ENCODE measurements at places on chromosomes 12 and 14.

GRCh38 chr12:3897371-3897971 is 24.3 kb upstream of the PARP11 start:
- no peak for DNase-seq

DNA sequence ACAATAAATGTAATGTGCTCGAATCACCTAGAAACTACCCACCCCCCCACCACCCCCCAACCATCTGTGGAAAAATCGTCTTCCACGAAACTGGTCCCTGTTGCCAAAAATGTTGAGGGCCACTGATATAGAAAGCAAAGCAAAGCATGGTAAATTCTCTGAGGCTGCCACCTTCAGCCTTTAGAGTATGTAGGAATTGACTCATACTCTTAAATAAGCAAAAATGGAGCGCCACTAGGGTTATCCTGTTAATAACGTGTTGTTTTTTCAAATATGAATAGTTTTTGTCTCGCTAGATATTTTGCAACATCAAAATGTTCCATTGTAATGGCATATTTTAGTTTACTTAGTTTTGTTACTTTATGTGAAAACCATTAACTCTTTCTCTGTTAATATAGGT is 18.2 kb downstream of the DYNC1H1 start:
- no peak for DNase-seq

DNA sequence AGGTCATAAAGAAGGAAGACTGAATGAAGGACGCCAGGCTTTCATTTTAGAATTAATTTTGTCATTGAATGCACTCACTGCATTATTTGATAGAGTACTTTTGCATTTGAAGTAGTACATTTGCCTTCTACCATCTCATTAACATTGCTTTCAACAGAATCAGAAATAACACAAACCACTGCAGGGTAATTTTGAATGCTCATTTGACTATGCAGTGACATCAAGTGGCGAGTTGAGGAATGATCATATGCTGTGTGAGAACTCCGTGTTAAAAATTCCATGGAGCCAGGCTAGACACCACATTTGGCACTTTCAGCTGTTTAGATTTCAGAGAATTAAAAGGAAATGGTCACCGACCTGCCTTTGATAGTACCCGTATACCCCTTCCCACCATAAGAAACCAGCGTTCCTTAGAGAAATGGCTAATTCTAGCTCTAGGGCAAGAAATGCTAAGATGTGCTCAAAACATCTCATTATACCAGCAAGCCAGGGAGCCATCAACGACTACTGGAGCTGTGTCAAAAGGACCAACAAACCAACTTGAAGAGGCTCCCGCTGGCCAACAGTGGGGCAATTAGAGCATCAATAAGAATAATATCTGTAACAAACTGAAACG is 16.5 kb downstream of the HEBP1 start:
- no peak for DNase-seq

DNA sequence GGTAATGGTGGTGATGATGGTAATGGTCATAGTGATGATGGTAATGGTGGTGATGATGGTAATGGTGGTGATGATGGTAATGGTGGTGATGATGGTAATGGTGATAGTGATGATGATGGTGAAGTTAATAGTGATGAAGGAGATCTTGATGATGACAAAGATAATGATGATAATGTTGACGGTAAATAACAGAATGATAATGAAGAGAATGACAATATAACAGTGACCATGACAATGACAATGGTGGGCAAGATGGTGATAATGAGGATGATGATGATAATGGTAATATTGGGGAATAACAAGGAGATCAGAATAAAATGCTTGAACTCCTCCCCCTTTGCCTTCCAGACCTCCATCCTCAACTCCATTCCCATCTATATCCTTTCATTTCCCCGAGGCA is 233.3 kb upstream of the SFSWAP start:
- DNase-seq, result no peak

GRCh38 chr14:81436296-81437138 is 36.4 kb upstream of the STON2 start:
- DNase-seq, result peak; percentile 27

DNA sequence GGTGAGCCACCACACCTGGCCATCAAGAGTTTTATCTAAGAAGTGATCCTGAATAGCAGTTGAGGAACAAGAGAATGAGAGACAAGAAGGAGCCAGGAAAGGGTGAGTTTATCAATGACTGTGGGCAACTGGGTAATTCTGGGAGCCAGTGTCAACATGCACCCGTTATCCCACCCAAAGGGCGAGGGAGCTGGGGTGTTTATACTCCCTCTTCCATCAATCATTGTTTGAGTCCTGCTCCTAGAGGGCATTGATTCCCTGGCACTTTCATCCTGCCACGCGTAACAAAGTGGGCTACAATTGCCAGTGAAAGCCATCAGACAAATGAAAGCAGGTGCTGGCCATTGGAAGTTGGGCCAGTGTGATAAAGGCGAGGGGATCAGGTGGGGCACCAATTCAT is 136.3 kb downstream of the SUDS3 start:
- DNase-seq, result no peak

- no peak for DNase-seq
Measured at GRCh38 chr12:131261906-131262305, 308.2 kb downstream of the ADGRD1 start.

DNA sequence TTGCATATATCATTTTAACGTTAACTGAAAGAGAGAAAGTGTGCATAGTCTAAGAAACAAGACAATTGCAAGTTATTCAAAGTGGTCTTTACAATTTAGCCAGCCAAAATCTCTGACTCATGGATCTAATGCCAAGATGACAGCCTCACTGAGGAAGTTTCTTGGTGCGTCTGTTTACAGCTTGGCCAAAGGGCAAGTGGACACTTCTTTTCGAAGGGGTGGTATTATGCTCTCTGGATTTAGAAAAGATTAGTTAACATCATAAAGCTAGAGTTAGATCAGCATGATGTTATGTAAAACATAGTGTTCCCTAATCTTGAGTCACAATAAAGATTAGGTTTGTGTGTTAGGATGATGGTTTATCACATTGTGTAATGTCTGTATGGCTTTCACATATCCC is 51.5 kb upstream of the SLC2A13 start:
- DNase-seq, result no peak

DNA sequence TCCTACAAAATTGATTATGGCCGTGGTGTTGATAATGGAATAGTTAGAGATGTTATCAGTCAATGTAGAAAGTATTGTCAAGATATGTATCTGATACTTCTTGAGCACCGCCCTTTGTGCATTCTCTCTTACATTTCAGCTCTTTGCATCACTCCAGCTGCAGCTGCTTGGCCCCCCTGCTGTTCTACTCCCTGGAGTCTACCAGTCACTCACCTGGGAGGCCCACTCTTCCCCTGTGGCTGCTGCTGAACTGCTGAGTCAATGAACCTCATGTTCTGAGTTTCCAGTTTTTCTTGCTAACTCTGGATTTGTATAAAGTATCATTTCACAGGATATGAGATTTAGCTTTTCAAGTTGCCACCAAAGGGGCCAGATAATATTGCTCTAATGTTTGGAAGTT is 312.8 kb upstream of the SLC16A7 start:
- DNase-seq, result no peak

DNA sequence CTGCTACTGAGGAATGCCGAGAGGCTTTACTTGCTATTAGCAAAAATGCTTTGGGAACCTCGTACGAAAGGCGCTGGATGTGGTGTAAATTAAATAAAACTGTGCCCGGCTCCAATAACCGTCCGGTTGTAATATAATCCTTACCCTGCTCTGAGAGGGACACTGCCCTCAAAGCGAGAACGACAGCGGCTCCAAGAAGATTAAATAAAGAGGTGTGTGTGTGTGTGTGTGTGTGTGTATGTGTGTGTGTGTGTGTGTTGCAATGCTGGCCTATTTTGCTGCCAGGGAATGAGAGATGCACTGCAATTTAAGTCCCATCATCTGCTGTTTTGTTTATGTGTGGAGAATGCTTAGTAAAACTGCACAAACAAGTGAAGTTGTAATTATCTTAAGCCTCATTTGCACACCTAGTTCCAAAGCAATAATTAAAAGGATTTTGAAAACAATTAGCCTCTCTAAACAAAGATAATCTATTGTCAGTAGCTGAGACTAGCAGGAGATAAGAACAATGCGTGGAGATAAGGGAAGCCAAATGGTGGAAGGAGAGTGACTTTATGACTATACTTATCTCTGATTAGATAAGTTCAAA is 1.2 kb upstream of the SIX1 start:
- no peak for DNase-seq

GRCh38 chr12:33703221-33703620 is 263.6 kb upstream of the SYT10 start:
- no peak for DNase-seq

DNA sequence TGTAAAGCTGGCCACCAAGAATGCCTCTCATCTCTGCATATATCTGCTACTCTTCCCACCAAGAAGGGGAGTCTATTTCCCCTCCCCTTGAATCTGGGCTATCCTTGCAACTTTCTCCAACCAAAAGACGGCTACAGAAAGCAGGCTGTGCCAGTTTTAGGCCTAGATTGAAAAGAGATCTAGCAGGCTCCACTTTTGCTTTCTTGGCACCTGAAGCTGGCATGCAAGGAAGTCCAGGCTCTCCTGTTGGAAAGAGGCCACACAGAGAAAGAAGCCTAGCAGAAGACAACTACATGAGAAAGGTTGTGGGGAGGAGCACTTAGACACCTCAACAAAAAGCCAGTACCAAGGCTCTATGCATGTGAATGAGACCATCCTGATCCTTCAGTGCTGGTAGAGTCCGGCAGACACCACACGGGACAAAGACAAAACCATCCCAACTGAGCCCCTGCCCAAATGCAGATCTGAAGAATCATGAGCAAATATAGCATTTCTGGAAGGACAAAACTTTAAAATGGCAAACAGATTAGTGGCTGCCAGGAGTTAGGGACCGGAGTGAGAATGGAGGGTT is 68.0 kb downstream of the SPPL3 start:
- DNase-seq, result no peak

DNA sequence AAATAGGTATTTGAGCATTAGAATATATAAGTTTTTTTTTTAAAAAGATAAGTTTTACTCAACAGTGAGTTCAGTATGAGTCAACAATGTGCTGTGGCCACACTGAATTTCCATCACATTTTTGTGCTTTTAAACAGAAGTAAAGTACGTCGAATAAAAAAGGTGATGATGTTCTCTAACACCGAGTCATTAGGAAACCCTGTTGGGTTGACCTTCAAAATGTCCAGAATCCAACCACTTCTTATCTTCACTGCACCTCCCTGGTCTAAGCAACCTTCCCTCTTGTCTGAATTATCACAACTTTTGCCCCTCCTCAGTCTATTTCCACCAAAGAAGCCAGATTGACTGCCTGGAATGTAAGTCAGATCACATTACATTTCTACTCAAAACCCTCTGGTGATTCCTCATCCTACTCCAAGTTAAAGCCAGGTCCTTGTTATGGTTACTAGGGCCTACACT is 43.0 kb upstream of the SYCP3 start:
- no peak for DNase-seq

DNA sequence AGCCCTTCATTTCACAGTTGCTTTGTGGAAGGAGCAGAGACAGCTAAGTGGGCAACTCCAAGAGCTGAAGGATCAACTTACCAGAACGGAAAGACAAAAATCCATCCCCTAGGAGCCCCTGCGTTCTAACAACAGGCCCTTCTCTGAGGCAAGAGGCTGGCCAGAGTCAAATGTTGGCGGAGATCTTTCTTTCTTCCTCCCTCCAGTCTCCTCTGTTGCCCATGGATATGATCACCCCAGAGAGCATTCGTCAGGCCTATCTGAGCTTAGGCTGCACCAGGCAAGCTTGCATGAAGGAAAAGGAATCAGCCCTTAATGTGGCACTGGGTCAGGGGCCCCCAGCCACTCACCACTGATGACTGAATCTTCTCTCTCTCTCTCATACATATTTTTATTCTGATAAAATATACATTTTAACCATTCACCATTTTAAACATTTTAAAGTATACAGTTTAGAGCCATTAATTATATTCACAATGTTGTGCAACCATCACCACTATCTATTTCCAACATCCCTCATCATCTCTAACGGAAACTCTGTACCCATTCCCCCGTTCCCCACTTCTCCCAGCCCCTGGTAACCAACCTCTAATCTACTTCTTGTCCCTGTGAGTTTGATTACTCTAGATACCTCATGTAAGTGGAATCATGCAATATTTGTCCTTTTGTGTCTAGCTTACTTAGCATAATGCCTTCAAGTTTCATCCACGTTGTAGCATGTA is 52.9 kb upstream of the CCND2 start:
- no peak for DNase-seq

DNA sequence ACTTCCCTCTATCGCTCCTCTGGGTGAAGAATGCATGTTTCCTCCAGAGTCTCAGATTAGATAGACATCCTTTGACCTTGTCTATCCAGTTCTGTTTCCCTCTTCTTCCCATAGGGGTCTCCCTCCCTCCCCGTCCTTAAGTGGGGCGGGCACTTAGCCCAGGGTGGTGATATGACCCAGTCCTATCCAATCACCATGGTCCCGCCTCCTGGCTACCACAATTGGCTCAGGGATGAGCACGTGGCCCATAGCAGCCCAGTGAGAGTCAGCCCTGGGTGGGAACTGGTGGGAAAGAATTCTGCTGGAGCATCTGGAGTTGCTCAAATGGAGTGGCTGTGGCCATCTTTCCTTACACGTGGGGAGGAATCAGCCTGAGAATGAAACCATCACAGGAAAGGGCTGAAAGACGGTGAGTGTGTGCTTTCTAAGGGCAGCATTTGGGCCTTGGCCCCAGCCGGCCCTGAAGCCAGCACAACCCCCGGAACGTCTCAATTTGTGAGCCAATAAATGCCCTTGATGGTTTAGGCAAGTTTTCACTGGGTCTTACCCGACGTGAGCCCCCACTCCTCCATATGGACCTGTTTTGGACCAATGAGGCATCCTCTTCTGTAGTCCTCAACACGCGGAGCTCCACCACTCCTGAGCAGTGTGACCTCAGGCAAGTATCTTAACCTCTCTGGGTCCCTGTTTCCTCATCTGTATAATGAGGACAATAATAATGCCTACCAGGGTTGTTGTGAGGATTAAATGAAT is 14.4 kb upstream of the MLXIP start:
- DNase-seq, result no peak

- DNase-seq, result no peak
Measured at GRCh38 chr12:117097159-117097558, 2.1 kb downstream of the TESC start.

DNA sequence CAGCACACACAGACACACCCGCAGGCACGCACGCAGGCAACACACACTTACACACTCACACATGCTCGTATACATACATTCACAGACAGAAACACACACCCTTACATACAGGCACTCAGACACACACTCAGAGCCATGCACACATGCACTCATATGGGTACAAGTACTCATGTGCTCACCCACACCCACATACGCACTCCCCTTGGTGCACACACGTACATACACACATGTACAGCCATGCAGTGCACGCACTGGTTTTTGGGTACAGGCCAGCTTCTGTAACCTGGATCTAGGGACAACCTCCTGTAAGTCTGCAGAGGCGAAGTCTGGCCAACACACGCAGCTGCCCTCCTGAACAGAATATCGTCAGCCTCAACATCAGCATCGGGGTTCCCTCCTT is 221.3 kb upstream of the RTL1 start:
- DNase-seq, result no peak

GRCh38 chr14:29993143-29993542 is 65.5 kb upstream of the PRKD1 start:
- DNase-seq, result no peak

Measured in stimulated activated CD8-positive, alpha-beta memory T cell treated with anti-CD3 and anti-CD28 coated beads, Interleukin-2, amount 100 ng/mL, for 48 hours (primary cell).